Hematopoietic multipotent progenitor cell treated with erythropoietin and hydrocortisone succinate and interleukin-3 and kit ligand, for 8 days (in vitro differentiated cells): ENCODE measurements at places on chromosomes 2 and 18.

- DNase-seq, result no peak
Observed at GRCh38 chr2:236510034-236510433, 59.6 kb upstream of the ACKR3 start.

DNA sequence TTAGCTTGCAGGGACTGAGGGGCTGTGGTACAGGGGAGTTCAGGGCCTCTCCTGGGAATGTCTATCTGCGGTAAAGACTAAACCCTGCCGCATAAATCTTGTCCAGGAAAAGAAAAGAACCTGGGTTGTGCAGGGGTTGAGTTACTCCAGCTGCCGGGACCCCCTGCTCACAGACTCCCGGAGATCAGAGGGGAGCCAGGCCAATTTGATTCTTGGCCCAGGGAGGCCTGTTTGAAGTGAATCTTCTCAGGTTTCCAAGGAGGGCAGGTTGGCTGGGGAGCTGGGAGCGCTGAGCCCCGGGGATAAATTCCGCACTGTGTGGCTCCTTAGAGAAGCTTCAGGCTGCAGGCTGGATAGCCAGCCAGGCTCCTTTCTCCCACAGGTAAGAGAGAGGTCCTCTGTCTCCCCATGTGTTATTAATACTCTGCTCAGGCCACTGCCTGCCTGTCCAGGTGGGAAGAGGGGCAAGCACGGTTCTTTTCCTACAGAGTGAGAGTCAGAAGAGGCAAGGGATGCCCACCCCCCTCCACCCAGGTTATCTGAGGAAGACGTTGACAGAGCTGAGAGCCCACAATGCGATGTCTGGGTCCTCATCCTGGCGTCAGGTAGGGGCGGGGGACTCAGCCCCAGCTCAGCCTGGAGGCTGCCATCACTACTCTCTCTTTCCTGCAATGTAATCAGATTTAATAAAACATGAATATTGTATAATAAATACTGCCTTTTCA is 82.7 kb downstream of the LONRF2 start:
- DNase-seq, result no peak

- DNase-seq, result no peak
Observed at GRCh38 chr2:20421988-20422370, 24.9 kb upstream of the RHOB start.

- no peak for DNase-seq
Observed at GRCh38 chr2:164624316-164624715, 3.0 kb upstream of the GRB14 start.

GRCh38 chr18:31587529-31587928 is 4.1 kb upstream of the TTR start:
- no peak for DNase-seq

- no peak for DNase-seq
Observed at GRCh38 chr2:66888246-66888645, 453.3 kb downstream of the MEIS1 start.

DNA sequence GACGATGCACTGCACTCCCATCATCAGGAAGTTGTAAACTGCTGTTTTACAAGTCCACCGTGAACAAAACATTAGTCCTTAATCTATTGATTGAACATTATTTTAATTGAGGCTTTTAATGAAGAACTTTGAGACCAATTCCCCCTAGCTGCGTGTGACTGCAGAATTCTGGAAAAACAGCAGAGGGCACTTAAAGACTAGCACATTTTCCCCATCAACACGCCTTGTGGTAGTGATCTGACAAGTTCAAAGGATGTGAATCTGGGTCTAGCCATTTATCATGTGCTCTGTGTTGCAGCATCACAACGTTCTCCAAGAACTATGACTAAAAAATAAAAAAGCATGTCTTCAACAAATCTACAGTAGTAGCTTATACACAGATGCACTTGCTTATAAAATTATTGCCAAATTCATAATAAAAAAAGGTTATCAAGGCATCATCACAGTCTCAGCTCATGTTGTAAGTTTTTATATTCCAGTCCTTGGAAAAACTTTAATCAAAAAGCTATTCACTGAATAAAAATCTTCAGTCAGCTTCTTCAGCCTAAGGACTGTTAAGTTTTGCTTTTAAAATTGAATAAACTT is 35.8 kb downstream of the SKOR2 start:
- DNase-seq, result peak; percentile 48

GRCh38 chr2:135904341-135904989 is 28.2 kb upstream of the MCM6 start:
- peak; percentile 56 for DNase-seq

DNA sequence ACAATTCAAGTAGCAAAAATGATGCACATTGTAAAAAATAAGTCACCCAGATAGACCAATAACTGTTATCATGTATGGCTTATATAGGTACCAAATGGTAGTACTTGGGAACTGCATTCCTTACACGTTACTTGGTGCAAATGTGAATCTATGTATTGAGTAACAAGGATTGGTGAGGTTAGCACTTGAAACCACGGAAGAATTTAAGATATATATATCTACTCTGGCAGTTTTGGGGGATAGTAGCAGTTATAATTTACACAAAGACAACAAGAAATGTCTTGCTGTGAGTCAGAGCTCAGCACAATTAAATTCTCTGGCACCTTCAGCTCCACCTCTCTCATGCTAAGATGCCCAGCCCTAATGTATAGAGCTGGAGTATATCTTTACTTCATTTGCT is 359.4 kb upstream of the RAB12 start:
- DNase-seq, result no peak

DNA sequence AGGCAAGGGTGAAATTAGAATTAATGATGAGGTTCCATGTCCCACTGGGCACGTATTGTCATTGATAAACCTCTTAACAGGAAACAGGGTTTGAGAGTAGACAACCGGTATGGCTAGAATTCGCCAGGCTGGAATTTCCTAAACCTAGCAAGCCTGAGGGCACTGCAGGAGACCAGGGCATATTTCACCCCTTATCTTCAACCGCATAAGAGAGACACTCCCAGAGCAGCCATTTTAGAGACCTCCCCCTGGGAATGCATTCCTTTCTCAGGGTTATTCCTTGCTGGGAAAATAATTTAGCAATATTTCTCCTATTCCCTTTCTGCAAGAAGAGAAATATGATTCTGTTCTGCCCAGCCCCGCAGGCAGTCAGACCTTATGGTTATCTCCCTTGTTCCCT is 334.6 kb upstream of the LYPD1 start:
- DNase-seq, result no peak

DNA sequence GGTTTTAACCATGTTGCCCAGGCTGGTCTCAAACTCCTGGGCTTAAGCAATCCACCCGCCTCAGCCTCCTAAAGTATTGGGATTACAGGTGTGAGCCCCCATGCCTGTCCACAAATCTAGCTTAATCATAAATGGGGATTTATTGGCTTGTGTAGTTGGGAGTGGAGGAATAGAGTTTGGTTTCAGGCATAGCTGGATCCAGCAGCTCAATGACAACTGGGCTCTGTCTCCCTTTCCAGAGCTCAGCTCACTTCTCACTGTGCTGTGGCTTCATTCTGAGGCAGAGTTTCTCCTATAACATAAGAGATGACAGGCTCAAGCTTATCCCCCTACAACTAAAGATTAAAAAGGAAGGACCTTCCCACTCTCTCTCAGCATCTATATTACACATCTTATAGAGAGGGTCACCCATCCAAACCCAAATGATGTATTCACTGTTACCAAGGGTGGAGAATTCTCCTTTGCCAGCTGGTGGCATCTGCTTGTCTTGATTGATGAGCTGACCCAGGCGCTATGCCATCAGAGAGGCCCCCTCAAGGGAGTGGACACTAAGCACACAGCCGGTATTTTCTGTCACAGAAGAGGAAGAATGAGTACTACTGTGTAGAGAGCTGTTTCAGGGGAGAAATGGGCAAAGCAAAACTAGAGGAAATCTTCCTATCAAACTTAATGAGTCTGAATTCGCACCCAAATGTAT is 280.4 kb downstream of the PTPRM start:
- no peak for DNase-seq

GRCh38 chr2:241964133-241964532 is 94.6 kb downstream of the RTP5 start:
- no peak for DNase-seq

DNA sequence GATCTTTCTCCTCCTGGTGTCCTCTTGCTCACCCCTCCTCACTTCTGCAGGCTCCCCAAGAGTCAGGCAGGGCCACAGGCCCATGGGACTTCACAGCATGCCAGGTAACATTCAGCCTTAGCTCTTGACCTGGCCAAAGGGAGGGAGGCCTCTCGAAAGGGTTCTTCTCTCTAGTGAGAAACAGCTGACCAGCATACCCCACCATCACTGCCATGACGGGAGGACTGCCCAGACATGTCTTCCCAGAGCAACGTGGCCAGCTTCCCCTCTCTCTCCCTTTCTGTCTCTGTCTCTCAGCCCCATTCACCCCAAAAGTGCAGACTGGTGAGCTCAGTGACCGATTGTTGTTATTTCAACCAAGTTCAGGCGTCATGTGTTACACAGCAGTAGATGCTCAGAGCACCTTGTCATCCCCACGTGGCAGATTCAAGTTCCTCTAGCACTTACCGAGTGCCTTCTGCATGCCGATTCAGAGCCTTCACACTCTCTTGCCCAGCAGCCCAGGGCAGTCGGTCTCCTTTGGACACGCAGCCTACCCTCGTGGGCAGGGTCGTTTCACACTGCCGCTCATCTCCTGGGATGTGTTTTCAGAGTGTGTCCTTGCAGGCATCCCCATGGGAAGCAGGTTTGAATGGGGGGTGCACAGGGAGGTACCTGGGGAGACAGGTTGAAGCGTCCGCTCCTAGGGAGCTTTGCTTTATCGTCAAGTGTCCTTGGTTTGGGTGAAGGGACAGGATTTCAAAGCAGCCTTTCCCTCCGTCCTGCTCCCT is 259.9 kb downstream of the NDUFA10 start:
- DNase-seq, result no peak

GRCh38 chr18:42298759-42299675 is 344.0 kb downstream of the PIK3C3 start:
- DNase-seq, result peak; percentile 72

DNA sequence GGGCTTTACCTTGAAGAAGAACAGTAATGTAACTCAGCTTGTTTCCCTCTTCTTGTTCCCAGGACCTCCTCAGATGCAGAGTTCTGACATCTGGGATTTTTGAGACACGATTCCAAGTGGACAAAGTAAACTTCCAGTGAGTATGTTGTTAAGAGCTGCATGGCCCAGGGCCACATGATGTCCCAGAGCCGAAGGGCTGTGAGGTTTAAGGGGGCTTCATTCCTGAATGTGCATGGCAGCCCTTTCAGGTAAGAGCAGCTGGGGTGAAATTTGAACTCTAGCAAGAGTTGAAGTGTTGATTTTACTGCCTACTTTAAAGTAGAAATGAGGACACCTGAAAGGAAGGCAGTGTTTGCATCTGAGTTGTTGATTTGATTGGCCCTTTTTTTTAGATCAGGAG is 13.3 kb downstream of the CHMP1B start:
- no peak for DNase-seq

- no peak for DNase-seq
Observed at GRCh38 chr18:74303936-74304335, 11.7 kb upstream of the C18orf63 start.

- no peak for DNase-seq
Observed at GRCh38 chr2:67997903-67998302, 64.9 kb downstream of the C1D start.

DNA sequence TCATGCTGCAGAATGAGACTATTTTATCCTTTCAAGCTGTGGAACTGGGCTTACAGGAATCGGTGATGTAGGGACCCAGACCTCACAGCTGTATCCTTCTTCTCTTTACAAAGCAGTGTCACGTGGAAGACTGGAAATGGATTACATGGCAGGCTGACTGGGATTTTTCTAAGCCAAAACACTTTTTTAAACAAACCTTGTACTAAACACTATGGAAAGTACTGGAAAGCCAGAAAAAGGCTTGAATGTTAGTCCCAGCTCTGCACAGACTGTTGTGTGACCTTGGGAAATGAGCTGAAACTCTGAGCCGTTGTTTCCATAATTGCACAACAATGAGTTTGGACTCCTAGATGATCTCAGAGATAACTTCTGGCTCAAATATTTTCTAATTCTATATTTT is 7.6 kb upstream of the ADAM23 start:
- no peak for DNase-seq

DNA sequence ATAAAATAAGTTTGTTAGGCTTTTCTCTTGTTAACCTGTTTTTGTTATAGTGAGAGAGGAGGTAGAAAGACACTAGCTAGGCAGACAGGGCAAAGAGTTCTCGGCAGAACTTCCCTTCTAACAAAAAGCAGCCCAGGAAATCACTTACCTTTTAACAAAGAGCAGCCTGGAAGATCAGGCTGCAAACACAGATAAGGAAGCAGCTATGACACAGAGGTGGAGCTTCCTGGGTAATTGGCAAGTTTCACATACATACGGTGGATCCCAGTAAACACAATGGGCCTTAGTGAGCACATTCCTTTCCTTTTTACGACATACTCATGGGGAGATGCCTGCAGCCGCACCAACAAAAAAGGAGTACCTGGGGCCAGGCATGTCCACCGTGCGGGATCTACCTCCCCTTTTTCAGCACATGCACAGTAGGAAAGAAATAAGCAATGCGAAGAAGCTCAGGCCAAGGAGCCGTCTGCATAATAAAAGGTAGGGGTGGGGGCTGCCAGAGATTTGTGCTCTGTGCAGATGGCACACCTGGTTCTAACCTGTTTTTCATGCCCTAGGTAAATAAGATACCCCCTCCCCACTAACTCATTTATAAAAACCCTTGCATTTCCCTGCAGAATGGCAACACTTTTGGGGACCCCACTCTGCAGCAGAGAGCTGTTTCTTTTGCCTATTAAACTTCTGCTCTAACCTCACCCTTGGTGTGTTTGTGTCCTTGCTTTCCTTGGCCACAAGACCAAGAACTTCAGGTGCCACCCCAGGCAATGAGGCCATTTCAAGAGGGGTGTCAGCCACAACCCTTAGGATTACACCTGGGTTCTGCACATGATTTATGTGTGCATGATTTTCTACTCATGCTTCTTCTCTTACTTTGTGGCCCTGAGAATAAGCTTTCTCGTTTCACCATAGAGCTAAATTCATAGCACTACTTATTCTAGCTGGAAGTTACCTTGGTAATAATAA is 26.5 kb downstream of the MDH1 start:
- DNase-seq, result no peak

- no peak for DNase-seq
Observed at GRCh38 chr2:120984046-120984445, 248.4 kb downstream of the GLI2 start.

GRCh38 chr18:64663086-64663485 is 514.2 kb upstream of the LINC00305 start:
- DNase-seq, result no peak

- no peak for DNase-seq
Observed at GRCh38 chr2:237967463-237967951, 693 bp downstream of the UBE2F start.
